Posterior vena cava (tissue), 2 donors: ENCODE measurements at places on chromosomes 2 and 18. TPM values are rescaled to one million over a fixed set of nuclear protein-coding genes. Genes with fewer than 3 reads are reported as not detected.

The SERPINB12 gene
- total RNA-seq, result not detected

The TLX2 gene
- not detected for total RNA-seq

DNA sequence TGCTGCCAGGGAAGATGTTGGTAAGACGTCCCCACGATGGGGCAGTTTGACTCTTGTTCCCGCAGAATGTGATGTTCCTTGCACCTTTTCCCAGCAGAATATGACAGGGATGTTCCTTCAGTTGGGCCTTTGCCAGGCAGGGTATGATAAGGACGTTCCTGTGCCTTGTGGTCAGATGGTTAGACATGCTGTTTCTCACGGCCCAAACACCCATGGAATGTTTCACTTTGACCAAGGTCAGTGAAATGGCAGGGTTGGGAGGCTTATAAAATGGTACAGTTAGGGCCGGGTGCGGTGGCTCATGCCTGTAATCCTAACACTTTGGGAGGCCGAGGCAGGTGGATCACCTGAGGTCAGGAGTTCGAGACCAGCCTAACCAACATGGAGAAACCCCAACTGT, 40.3 kb upstream of the YPEL5 start:
- no peak for DNase-seq

DNA sequence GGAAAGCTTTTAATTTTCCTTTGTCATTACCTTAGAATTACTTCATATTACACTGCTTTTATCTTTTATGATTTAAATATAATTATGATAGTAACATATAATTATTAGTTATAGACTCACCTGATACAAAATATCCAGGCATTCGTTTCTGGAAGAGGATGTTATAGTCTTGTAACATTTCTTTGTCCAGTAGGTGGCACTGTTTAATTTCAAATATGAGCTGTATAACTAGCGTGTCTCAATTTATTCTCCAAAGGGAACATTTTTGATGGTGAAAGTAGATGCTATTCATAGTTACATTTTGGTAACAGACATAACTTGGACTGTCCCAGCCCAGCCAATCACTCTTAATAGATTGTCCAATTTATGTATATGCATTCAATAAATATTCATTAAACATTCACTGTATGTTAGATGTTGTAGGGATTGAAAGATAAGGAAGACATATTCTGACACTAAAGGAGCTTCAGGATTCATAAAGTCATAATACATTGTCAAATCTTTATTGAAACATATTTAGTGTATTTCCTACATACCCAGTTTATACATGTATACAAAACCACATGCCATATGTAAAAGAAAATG, 19.2 kb downstream of the DAW1 start:
- DNase-seq, result no peak

GRCh38 chr2:6312367-6312766, 553.3 kb downstream of the CMPK2 start:
- no peak for DNase-seq

DNA sequence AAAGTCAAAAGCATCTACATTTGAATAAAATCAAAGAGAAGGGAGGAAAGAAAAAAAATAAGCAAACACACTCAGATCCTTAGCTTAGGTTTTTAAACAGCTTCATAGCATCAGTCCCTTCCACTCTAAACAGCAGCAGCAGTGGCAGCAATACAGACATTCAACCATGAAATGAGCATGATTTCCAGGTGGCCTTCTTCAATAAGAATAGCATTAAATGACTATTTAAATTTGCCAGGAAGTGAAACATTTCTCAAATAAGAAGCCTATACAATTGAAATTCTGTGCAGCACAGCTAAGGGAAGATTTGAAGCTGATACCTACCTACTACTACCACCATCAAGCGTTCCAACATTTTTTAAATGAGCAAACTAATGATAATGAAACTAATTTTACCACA, 138.1 kb upstream of the REG3G start:
- no peak for DNase-seq

- no peak for DNase-seq
These were observed 20.3 kb downstream of the KCNG2 start for GRCh38 chr18:79818036-79818435.

DNA sequence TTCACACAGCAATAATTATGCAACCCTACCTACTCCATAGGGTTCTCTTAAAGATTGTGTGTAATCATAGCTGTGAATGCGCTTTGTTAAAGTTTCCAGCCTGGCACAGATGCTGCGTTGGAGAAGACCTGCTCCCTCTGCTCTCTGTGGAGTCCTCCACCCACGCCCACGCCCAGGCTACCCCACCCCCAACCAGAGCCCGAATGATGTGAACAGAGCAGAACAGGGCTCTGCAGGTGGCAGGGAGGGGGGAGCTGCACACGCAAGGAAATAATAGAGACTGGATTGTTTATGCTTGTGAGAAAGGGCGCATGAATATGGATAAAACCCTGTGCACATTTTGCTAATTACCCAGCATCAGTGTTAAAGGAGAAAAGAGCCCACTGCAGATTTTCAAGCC, 447.5 kb downstream of the BCL11A start:
- no peak for DNase-seq

GRCh38 chr2:164084066-164084465, 348.3 kb upstream of the FIGN start:
- no peak for DNase-seq

GRCh38 chr2:96881349-96882195, 11.7 kb upstream of the SEMA4C start:
- DNase-seq, result no peak
